Activated T-cell treated with anti-CD3 and anti-CD28 coated beads for 4 hours (primary cell): ENCODE measurements at places on chromosomes 1 and 21.

DNA sequence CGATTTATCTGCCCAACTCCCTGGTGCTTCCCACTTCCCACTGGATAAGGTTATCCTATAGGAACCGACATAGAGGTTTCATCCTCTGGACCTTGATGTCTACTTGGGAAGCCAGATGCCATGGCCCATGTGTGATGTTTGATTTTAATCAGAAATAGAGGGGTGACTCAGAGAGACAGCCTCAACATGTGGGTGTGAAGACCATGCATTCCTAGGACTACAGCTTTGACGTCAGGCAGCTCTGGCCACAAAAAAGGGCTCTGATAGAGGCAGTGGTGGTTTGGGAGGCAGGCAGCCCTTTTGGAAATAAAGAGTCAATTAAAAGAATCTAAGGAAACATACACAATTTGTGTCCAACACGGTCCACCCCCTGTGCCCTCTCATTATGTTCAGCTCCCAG, 5.2 kb upstream of the SH2D2A start:
- DNase-seq, result peak; percentile 37

DNA sequence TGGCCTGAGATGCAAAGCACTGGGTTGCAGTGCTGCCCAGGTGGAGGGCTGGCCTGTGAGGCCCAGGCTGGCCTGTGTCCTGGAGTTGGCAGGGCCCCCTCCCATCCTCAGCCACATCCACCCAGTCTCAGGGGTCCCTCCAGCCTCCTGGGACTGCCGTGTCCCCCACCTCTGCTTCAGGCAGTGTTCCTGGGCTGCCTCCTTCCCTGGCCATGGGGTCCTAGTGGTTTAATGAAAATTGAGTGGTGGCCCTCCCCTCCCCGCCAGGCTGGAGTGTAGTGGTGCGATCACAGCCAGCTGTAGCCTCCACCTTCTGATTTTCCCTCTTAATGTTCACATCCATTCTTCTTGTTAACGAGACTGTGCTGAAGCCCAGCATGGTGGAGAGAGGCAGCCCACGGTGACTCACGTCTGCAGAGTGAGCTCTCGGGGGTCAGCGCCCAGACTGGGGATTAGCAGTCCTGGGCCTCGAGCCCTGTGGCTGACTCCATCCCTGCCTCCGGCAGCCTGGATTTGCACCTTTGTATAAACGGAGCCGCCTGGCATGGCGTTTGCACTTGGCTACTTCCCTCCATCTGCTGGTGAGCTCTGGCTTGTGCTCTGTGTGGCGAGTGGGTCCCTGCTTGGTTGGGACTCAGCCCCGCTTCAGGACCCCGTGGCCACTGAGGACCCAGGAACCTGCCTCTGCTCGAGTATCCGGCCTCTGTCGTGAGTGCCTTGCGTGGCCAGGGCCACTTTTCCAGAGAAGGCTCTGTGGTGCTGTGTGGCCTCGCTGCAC, 6.9 kb downstream of the MIB2 start:
- DNase-seq, result no peak

- DNase-seq, result no peak
Observed at GRCh38 chr1:246306415-246307037, 200.6 kb downstream of the SMYD3 start.

- DNase-seq, result no peak
Observed at GRCh38 chr1:205470131-205470530, 14.3 kb upstream of the BLACAT1 start.

DNA sequence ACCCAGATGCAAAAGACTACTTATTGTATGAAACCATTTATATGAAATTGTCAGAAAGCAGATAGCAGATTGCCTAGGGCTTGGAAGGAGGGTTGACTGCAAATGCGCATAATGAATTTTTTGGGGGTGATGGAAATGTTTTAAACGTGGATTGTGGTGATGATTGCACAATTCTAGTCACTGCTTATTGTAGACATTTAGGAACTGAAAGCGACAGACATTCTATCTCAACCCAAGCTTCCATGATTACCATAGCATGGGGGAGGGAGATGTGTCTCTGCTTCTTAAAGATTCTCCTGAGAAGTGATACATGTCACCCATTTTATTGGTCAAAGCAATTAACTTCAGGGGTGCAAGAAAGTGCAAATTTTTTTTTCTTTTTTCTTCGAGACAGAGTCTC, 2.8 kb upstream of the MTF2 start:
- DNase-seq, result no peak

GRCh38 chr1:66197785-66198184, 336.2 kb upstream of the SGIP1 start:
- DNase-seq, result no peak

DNA sequence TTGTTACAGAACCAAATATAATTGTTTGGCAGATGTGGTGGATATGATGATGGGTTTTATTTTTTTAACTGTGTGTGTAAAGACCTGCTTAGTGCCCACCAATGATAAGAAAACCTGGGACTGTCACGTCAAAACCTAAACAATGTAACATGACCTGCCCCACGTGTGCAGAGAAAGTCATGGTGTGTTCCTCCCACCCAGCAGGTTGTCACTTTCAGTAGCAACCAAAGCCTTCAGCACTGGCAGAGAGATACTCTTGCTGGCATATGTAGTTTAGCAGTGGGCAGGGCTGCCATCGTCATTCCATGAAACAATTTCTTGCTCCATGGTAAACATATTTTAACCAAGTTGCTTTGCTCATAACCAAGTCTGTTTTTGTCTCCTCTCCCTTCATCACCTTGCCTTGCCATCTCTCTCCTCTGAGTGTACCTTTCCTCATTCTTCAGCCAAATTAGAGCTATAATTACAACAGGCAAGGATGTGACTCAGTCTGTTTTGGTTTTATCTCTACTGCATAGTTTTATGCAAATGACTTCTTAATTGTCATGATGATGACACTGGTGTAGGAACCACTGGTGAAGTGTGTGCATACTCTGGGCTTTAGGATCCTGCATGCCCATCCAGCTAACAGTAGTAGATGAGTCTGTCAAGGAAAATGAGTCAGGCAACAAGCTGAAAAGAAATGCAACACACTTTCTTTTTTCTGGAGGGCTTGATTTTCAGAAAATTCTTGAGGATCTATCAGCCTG, 150.3 kb downstream of the EDEM3 start:
- no peak for DNase-seq

GRCh38 chr21:29190923-29191331, 60.5 kb downstream of the MAP3K7CL start:
- DNase-seq, result no peak

- DNase-seq, result no peak
Observed at GRCh38 chr21:28016571-28016970, 976.1 kb downstream of the LTN1 start.
